ENCODE measurements at places on chromosomes 2 and 18.

DNA sequence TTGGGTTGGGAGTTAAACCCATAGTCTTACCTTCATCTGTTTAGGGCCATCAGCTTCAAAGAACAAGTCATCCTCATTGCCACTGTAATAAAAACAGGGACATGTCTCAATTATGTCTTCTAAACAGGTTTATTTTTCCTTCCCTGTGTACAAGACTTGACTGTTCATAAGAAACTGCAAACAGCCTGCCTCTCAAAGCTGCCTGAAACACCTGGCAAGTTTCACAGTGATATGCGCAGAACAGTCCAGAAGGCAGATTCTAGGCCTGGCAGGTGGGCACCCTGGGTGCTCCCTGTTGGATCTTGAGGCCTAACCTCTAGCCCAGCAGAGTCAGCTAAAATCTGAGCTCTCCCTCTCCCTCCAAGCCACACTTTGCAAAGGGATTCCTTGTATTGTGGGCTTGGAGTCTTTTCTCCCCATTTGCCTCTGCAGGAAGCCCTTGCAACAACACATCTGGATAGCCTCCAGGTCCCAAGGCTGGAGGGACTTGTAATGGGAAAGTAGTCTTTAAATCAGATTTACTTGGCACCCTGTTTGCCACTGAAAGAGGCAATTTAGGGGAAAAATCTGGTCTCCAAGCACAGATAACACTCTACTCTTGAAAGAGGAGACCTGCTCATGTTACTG is 930 bp downstream of the IL1B start:
- no peak for DNase-seq

- no peak for DNase-seq
Observed at GRCh38 chr2:129753261-129753660, 226.2 kb upstream of the RAB6C start.

GRCh38 chr2:20917719-20918572 is 95.0 kb upstream of the LDAH start:
- no peak for DNase-seq

GRCh38 chr2:201890453-201890852 is 84.1 kb downstream of the CDK15 start:
- no peak for DNase-seq

- DNase-seq, result no peak
Observed at GRCh38 chr2:33510586-33510968, 34.1 kb downstream of the RASGRP3 start.

DNA sequence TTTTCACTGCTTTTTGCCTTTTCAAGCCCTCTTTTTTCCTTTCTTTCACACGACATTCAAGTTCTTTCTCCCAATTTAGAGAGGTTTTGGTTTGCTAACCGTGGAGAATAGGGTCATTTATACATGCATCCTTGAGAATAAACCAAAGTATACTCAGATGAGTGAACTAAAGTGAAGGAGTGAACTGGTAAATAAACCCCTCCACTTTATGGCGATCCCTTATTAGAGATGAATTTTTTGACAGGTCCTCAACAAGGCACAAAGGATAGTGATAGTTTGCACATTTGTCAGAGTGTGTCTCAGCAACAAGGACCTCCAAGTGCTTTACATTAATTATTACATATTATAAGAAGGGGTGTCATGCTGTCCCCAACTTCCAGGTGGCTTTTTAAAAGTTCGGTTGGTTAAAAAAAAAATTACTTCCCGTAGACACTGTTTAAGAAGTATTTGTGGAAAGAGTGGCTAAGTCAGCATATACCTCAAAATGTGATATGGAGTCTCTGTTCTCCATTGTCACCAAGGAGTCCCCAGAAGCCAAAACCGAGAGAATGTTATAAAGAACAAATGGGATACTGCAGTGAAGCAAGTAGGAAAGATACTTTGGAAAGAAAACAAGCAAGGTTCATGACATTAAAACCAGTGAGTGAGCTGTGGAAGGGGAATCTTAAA is 1.7 kb upstream of the SLC40A1 start:
- DNase-seq, result no peak

GRCh38 chr18:42222557-42222956 is 267.5 kb downstream of the PIK3C3 start:
- DNase-seq, result no peak

- DNase-seq, result no peak
Observed at GRCh38 chr2:191051825-191052778, 38.1 kb upstream of the STAT1 start.

GRCh38 chr2:183112577-183112976 is 11.7 kb upstream of the NUP35 start:
- no peak for DNase-seq

DNA sequence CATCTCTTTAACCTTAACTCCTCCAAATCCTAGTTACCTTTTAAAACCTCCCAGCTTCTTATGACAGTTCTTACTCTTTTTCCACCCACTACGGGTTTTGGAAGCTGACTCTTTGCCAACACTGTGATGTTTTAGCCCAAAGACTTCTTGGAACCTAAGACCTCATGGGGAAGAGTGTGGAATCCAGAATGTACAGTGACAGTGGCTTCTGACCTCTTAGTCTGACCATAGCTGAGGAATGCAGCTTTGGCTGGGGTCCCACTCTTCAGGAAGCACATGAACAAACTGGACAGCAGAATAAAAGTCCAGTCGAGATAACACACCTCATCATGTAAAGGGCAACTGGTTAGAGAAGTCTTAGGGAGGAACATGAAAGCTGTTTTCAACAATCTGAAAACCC is 161.1 kb upstream of the PKDCC start:
- DNase-seq, result no peak

DNA sequence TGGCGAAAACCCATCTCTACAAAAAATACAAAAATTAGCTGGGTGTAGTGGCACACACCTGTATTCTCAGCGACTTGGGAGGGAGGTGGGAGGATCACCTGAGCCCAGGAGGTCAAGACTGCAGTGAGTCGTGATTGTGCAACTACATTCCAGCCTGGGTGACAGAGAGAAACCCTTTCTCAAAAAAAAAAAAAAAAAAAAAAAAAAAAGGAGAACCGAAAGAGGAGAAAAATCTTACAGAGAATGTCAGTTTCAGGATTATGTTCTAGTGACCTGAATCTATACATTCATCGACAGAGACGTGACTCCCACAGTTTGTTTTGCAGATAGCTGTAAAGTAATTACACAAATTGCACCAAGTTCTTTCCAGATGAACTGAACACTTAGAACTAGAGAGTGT is 187.8 kb downstream of the FTCDNL1 start:
- DNase-seq, result no peak

- DNase-seq, result no peak
Observed at GRCh38 chr2:71154798-71155197, 24.4 kb downstream of the MPHOSPH10 start.

- no peak for DNase-seq
Observed at GRCh38 chr18:46542545-46542944, 114.5 kb downstream of the LOXHD1 start.

DNA sequence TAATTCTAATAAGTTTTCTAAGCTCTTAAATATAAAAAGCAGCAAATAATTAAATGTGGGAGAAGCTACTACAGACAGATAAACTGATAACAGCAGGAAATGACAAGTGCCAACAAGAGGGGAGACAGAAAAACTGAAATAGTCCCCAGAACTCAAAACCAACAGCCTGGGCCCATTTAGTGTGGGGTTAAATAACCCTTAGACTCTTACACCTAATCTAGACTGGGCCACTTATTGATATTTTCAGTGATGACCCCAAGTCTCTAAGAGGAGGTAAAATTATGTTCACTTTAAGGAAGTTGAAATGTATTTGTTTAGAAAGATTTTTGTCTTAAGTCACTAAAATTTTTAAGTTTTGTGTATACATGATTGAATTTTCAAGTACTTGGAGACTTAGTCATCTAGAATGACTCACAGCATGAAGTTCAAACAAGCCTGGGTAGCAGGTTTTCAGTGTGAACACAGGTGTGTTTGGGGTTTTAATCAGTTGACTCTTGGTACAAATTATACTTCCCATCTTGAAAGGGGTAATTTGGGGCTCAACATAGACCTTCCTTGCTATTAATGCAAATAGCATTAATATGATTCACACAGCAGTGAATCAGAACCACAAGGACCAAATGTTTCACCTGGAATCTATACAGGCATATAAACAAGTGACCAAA is 54.9 kb upstream of the MYO3B start:
- DNase-seq, result no peak

GRCh38 chr18:58168221-58168620 is 124.2 kb downstream of the NEDD4L start:
- DNase-seq, result no peak

DNA sequence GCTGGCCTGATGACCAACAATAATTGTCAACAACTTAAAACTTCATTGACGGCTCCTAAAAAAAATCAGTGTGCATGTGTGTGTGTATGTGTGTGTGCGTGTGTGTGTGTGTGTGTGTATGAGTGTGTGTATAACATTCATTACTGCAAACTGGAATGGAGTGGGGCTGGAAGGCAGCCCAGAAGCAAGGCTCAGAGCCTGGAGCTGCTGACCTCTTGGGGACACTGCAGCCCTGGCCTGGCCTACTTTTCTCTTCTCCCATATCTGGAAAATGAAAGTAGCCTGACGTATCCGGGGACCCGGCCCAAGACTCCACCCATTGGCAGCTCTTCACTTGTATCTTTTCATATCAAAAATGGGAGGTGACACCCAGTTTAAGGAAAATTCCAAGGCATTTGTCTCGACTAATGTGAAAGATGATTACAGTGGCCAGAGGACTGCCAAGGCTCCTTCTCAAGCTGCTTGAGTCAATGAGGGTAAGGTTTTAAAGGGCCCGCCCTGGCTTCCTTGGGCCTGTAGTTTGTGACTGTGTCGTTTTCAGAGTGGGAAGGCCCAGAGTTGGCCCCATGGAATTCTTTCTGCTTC is 72.4 kb upstream of the IL1R1 start:
- no peak for DNase-seq

GRCh38 chr2:46258937-46259776 is 38.0 kb upstream of the EPAS1 start:
- DNase-seq, result no peak

DNA sequence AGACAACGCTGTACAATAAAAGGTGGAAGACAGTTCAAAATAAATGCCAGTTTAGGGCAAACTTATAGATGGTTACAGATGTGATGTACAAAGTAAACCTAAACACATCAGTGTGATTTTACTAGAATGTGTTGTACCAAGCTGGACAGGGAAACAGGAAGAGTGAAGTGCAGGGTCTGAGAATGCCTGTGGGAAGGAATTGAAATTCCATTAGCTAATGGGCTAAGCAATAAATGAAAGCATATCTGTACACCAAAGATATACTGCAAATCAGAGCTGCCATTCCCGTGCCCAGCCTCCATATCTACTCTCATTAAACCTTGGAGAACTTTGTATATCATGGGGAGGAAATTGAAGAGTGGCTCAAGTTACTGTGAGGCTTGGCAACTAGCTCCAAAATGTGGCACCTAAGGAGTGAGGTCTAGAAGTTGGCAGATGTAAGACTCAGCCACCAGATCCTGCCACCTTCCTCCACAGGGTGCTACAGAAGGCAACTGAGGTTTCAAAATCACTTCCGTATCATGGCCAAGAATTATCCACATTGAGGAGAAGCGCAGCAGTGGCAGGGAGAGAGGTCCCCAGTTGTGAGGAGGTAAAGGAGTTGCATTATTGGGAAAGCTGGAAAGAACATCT is 277.8 kb downstream of the TCF4 start:
- no peak for DNase-seq

- peak; percentile 55 for DNase-seq
Observed at GRCh38 chr18:47261902-47262300, 10.4 kb upstream of the SKOR2 start.

- no peak for DNase-seq
Observed at GRCh38 chr2:26957534-26957933, 12.9 kb upstream of the MAPRE3 start.

DNA sequence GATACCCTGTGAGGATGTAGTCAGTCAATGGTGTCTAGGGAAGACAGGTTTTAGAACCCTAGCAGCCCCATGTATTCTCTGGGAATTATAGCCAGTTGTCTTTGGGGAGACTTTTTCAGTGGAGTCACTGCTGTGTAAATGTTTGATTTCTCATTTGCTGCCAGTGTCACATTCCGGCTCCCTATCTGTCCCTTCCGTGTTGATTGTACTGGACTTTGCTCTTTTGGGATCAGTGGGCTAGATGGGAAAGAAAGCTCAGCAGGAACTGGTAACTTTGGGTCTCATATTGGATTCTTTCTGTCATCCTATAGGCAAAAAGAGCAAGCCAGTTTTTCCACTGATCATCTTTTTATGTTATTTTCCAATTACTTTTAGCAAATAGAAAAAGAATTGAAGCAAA is 70.1 kb downstream of the GTF3C3 start:
- DNase-seq, result no peak

DNA sequence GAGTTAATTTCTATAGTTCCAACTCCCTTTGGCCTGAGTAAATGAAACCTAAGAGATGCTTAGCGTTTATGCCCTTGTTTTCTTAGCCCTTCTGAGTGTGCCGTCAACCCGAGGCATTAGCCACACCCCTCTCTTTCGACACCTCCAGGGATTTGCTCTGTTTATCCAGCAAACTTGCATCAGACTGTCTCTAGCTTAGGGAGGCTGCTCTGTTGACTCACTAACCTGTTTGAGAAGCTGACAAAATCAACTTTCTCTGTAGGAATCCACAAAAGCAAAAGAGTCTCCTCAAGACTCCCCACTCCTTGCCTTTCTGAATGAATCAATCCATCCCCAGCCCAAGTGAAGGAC is 317.6 kb downstream of the TNS1 start:
- DNase-seq, result no peak

DNA sequence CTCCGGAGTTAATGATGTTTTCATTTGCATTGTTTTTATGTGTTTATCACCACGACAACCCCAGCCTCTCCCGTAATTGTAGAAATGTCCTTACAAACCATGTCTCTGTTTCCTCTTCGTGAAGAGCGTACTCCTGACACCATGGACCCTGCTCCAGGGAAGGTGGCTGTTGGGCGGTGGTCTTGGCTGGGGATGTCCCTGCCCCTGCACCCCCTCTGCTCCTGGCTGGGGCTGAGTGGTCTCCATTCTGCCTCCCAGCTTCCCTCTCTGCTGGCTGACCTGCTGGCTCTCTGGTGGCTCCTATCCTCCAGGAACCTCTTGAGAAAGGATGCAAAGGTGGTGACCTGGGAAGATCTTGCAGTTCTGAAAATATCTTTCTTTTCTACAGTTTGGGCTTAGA is 81.1 kb downstream of the ASB1 start:
- DNase-seq, result no peak

- no peak for DNase-seq
Observed at GRCh38 chr2:9268301-9269080, 61.9 kb downstream of the ASAP2 start.

GRCh38 chr18:9649164-9649540 is 34.8 kb upstream of the PPP4R1 start:
- no peak for DNase-seq

DNA sequence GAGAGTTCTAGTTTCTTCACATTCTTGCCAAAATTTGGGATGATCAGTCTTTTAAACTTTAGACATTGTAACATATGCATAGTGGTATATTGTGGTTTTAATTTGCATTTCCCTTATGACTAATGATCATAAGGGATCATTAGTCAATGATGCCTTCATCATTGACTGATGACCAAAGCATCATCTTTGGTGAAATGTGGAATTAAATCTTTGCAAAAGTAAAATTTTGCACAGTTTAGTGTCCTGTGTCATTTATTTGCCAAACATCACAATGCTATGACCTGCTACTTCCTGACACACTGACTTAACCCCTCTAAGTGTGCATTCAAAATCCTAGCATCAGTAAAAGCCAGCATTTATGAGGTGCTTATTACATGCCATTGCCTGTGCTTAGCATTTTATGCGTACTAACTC is 58.9 kb upstream of the SLC1A4 start:
- DNase-seq, result no peak

GRCh38 chr2:232473467-232473890 is 14.2 kb downstream of the ECEL1 start:
- no peak for DNase-seq

Data from H1 (cell line).